Activated naive CD4-positive, alpha-beta T cell treated with anti-CD3 and anti-CD28 coated beads for 36 hours (primary cell): ENCODE measurements at places on chromosomes 5 and 9.

- DNase-seq: peak; percentile 86
Observed at GRCh38 chr5:132473019-132473531, 17.5 kb downstream of the IRF1 start.

GRCh38 chr5:116488356-116489041 is 86.1 kb downstream of the SEMA6A start:
- DNase-seq: no peak

GRCh38 chr9:13674926-13675637 is 395.6 kb upstream of the MPDZ start:
- DNase-seq: no peak

GRCh38 chr5:17443333-17444130 is 54.5 kb upstream of the TAF11L2 start:
- DNase-seq: no peak

DNA sequence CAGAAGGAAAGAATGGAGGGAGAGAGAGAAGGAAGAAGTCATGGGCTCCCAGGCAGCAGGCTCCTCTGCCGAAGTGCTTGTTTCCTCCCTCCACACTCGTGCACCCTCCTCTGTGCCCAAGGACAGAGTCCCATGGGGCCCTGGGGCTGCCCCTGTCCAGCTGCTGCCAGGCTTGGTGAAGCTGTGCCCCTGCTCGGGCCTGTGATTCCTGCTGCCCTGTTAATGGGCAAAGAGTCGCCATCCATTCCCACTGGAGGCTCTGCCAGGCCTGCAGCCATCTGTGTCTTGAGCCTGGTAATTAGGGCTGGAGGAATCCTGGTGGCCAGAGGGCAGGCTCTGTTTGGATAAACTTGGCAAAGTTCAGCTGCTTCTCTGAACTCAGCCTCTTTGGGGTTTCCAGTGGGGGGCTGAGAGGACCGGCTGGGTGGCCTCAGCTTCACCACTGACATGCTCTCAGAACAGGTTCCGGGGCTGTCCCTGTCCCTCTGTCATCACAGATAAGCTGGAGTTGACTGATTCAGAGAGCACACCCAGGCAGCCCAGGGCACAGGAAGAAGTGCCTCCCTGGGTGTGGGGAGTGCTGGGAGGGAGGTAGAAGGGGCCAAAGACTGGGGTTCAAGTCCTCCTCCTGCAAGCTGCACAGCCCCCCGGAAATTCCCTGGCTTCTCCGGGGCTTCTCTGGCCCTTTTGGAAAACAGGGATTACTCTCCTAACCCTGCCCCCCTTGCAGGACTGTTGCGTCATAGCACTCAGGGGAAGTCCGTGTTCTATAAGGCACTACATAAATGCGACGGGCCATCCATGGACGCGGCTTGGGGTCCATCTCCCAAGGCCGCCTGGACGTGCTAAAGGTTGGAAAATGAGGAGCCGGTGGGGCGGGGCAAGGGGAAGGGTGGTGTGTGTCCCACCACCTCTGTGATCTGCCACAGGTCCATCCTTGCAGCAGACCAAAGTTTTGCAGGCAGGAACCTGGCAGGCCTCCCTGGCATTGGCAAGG is 154.8 kb downstream of the PAX5 start:
- peak; percentile 63 for DNase-seq

- no peak for DNase-seq
Observed at GRCh38 chr9:24698881-24699518, 153.3 kb upstream of the IZUMO3 start.

GRCh38 chr5:173282916-173283315 is 45.3 kb downstream of the STC2 start:
- DNase-seq: no peak

GRCh38 chr5:139872052-139872766 is 76.6 kb downstream of the PSD2 start:
- DNase-seq: no peak

DNA sequence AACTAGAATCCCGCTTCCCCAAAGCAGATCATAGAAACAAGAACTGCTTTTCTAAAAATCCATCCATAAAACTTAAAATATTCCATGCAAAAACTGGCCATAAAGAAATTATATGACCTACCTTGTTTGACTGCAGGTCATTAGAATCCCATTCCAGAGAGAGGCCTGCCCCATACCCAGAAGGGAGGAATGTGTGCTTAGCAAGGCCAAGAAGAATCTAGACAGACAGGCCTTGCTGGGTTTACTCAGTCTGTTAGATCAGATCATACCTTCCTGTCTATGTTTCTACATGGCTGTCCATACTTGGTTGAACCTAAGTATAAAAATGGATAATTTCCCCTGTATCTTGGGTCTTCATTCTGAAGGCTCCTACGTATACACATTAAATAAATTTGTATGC is 358.8 kb upstream of the TRPC7 start:
- no peak for DNase-seq

- DNase-seq: no peak
Observed at GRCh38 chr9:23590276-23591000, 235.6 kb downstream of the ELAVL2 start.

DNA sequence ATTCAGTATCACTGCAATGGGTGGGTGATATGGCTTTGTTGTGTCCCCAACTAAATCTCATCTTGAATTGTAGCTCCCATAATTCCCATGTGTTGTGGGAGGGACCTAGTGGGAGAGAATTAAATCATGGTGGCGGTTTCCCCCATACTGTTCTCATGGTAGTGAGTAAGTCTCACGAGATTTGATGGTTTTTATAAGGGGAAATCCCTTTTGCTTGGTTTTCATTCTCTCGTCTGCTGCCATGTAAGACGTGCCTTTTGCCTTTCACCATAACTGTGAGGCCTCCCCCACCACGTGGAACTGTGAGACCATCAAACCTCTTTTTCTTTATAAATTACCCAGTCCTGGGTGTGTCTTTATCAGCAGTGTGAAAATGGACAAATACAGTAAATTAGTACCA is 9.5 kb upstream of the NANS start:
- no peak for DNase-seq

DNA sequence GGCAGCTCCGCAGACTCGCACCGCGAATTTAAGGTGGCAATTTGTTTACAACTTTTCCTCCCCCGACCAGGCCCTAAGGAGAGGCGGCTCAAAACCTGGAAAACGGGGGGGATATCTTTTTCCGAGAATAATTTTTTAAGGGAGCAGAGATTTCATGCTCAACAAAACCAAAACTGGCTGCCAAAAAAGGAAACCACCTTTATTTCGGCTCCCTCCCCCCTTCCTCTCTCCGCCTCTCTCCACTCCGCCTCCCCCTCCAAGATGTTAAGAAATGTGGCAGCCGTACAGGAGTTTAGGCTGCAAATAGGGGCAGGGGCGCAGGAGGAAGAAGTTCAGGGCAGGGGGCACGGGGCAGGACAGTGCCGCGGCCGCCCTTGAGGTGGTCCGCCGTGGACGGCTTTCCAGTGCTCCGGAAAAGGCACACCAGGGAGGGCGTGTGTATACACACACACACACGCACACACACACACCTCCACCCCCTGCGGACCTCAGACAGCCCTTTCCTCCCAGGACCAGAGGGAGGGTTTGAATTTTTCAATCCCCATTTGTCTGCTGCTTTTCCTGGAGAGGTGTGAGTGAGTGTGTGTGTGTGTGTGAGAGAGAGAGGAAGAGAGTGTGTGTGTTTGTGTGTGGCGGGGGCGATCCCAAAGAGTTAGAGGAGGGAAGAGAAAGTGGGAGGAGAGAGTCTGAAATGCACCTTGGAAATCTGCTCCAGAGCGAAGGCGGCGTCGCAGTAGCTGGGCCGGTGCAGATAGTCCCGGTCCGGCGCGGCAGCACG is 9.1 kb downstream of the PTCH1 start:
- DNase-seq: peak; percentile 53

DNA sequence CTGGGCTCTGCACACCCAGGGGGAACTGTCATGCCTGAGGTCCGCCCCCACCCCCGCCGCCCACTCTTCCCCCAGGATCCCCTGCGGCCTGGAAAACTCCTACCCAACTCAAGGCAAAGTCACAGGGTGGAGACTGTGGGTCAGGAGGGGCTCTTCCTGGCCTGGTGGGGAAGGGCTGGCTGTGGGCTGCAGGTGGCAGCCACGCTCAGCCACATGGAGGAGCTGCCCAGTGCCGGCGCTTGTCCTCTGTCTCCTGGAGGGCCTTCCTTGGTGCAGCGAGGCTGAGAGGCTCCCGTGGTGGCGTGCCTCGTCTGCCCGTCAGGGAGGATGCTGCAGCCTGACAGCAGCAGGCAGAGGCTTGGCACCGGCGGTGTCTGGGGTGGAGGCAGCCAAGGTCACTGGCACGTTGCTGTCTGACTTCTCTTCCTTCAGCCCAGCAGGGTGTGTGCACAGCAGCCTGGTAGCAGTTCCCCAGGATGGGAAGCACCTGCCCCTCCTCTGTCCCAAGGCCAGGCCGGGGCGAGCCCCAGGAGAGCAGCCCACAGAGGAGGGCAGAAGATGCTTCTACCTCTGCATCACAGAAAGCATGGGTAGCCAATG is 78.1 kb downstream of the ADAMTS2 start:
- no peak for DNase-seq

DNA sequence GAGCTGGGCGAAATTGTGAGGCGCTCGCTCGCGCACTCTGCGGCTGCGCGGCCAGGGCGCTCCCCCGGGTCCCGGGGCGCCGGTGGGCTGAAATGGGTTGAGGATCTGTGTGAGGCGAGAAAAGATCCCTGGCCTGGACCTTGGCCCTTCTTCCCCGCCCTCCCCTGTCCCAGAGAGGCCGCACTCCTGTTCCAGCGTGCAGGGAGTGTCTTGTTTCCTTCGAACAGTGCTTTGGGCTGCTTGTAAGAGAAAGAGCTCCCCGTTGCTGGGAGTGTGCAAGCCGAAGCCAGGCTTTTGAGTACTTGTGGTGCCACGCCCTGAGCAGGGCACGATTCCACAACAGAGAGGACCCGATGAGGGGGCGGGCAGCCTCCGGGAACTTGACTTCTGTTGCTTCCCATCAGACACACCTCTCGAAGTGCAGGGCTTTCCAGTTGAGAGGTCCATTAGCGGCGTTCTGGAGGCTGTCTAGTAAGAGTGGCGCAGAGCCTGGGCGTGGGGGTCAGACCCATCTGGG is 535 bp downstream of the DOLPP1 start:
- peak; percentile 45 for DNase-seq
